Karpas-422 (cell line): ENCODE measurements at places on chromosomes 5 and 9.

- no peaks in the 10 kb centered on the region for H3K36me3 ChIP-seq
- H3K27ac ChIP-seq: no peak overlapping the region
- peaks cover 43% of the 10 kb centered on the region for H3K4me1 ChIP-seq
- H3K27me3 ChIP-seq: no peaks in the 10 kb centered on the region
Observed at GRCh38 chr5:173733021-173733420, 116.6 kb upstream of the BOD1 start.

DNA sequence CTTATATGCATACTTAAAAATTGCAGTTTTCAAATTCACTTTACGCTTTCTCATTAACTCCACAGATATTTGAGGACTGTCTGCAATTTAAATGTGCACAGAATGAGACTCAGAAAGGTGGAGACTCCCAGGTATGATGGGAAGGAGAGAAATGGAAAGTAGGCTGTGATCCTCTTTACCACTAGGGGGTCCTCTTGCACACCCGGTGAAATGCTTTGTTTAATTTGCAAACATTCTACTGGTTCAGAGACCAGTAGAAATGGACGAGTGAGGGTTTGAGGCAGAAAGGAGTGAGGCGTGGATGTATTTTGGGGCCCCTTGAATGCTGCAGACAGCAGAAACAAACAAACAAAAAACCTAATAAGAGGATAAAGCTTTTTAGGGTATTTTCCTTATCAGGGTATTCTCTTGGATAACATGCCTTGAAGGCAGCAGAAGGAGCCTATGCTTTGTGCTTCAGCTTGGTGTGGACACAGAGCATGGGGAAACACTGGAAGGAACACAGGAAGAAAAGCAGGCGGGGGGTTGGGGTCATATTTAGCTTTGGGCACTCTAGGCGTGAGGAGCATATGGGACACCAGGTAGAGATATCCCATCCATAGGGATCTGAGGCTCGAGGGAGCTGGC, 410.1 kb downstream of the DMRT2 start:
- DNase-seq: peak; percentile 76
- no peaks in the 10 kb centered on the region for H3K27me3 ChIP-seq
- H3K4me3 ChIP-seq: no peak overlapping the region
- H3K36me3 ChIP-seq: no peaks in the 10 kb centered on the region
- no peak overlapping the region for H3K27ac ChIP-seq
- H3K4me1 ChIP-seq: no peaks in the 10 kb centered on the region

DNA sequence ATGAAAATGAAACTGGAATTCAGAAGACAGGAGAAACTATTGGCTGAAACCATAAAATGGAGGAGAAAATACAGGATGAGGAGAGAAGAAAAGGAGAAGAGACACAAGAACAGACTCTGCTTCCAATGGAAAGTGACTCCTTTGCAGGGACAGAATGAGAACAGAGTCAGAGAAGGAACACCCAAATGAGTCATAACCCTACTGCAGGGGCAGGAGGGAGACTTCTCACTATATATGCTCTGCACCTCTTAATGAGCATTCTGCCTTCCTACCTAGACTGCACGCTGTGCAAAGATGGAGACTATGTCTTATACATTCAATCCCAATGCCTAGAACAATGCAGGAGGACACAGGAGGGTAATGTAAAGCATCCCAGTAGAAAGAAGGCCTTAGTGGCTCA, 2.1 kb downstream of the SAXO1 start:
- no peak overlapping the region for H3K27ac ChIP-seq
- no peaks in the 10 kb centered on the region for H3K36me3 ChIP-seq
- H3K4me1 ChIP-seq: no peaks in the 10 kb centered on the region
- DNase-seq: no peak
- H3K27me3 ChIP-seq: no peaks in the 10 kb centered on the region
- no peak overlapping the region for H3K4me3 ChIP-seq

GRCh38 chr5:179833056-179833708, 12.5 kb downstream of the SQSTM1 start:
- no peak overlapping the region for H3K4me3 ChIP-seq
- H3K36me3 ChIP-seq: peaks cover 24% of the 10 kb centered on the region; the same call in 1 of the 2 replicates
- H3K4me1 ChIP-seq: no peaks in the 10 kb centered on the region
- no peak overlapping the region for H3K27ac ChIP-seq

DNA sequence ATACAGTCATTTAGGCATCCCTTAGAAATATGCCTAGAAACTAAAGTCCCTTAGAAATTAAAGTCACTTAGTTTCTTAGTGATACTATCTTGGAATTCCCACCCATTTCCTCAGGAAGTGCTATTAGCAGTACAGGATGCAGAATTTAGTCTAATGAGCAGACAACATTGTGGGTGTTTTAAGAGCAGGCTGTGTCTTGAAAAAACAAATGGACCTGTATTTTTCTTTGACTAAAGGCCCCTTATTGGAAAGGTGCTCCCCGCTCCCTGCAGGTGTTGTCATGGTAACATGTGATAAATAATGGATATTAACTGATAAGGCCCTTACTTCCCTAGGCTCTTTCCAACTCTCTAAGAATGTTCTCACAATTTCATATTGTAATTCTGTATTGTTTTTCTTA, 38.8 kb upstream of the STARD4 start:
- no peaks in the 10 kb centered on the region for H3K27me3 ChIP-seq
- DNase-seq: no peak
- no peaks in the 10 kb centered on the region for H3K4me1 ChIP-seq
- no peak overlapping the region for H3K27ac ChIP-seq
- H3K4me3 ChIP-seq: no peak overlapping the region
- no peaks in the 10 kb centered on the region for H3K36me3 ChIP-seq

DNA sequence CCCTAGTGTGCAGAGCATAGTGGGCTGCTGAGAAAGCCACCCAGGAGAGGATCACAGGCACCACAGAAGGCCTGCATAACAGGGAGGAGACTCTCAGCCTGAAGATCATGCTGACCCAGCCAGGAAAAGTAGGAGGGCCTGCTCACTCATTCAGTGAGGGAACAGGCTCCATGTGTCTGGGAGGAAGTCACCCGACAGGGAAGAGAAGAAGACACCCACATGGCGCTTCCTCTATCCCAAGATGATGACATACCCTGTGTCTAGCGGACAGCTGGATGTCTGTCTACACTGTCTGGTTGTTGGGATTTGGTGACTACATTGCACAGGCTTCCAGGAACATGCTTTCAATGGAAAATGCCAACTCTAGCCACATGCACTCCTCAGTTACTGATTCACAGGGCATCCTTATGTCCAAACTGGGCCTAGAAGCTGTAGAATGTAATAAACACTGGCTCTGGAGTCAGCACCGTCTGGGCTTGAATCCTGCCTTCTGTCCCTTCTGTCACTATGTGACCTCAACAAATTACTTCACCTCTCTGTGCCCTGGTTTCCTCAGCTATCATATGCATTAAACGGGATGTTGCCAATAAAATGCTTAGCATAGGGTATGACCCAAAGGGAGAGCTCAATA, 47.6 kb downstream of the KLHL3 start:
- H3K27me3 ChIP-seq: no peaks in the 10 kb centered on the region
- no peak for DNase-seq
- H3K4me1 ChIP-seq: no peaks in the 10 kb centered on the region
- no peak overlapping the region for H3K4me3 ChIP-seq

GRCh38 chr5:127892467-127893207, 189.4 kb downstream of the CCDC192 start:
- H3K4me1 ChIP-seq: peaks cover 24% of the 10 kb centered on the region
- H3K27ac ChIP-seq: no peak overlapping the region
- no peak overlapping the region for H3K4me3 ChIP-seq
- no peaks in the 10 kb centered on the region; the same call in 1 of the 2 replicates for H3K36me3 ChIP-seq
- H3K27me3 ChIP-seq: no peaks in the 10 kb centered on the region

- no peak for DNase-seq
- no peak overlapping the region for H3K27ac ChIP-seq
- H3K4me3 ChIP-seq: no peak overlapping the region
- H3K36me3 ChIP-seq: no peaks in the 10 kb centered on the region
Observed at GRCh38 chr9:1726993-1727759, 288.0 kb upstream of the SMARCA2 start.

- no peaks in the 10 kb centered on the region for H3K27me3 ChIP-seq
- H3K4me3 ChIP-seq: no peak overlapping the region
Observed at GRCh38 chr5:112758676-112759075, 21.0 kb downstream of the APC start.

- H3K4me3 ChIP-seq: peak overlapping the region; percentile 76
- peaks cover 64% of the 10 kb centered on the region for H3K4me1 ChIP-seq
- peak; percentile 67 for DNase-seq
- peaks cover 14% of the 10 kb centered on the region; the same call in 1 of the 2 replicates for H3K36me3 ChIP-seq
- H3K27ac ChIP-seq: peak overlapping the region; percentile 80
Observed at GRCh38 chr9:35658968-35659220, 802 bp downstream of the CCDC107 start.

DNA sequence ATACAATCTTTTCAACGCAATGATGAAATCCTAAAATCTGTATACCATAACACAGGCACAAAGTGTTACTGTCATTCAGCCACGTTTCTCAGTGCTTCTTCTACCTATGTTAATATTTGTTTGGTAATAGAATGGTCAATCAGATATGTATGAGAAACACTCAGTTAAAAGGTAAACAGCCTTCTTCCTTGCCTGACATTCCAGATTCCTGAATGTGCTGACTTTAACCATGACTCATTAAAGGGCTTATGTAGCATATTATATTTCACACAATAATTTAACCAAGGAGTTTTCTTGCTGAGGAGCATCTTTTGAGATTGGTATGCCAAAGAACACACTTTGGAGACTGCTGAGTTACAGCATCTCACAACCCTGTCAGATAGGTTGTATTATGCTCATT, 187.6 kb downstream of the CETN3 start:
- H3K4me1 ChIP-seq: no peaks in the 10 kb centered on the region
- no peaks in the 10 kb centered on the region for H3K27me3 ChIP-seq
- H3K4me3 ChIP-seq: no peak overlapping the region
- no peak for DNase-seq
- H3K27ac ChIP-seq: no peak overlapping the region
- H3K36me3 ChIP-seq: no peaks in the 10 kb centered on the region

DNA sequence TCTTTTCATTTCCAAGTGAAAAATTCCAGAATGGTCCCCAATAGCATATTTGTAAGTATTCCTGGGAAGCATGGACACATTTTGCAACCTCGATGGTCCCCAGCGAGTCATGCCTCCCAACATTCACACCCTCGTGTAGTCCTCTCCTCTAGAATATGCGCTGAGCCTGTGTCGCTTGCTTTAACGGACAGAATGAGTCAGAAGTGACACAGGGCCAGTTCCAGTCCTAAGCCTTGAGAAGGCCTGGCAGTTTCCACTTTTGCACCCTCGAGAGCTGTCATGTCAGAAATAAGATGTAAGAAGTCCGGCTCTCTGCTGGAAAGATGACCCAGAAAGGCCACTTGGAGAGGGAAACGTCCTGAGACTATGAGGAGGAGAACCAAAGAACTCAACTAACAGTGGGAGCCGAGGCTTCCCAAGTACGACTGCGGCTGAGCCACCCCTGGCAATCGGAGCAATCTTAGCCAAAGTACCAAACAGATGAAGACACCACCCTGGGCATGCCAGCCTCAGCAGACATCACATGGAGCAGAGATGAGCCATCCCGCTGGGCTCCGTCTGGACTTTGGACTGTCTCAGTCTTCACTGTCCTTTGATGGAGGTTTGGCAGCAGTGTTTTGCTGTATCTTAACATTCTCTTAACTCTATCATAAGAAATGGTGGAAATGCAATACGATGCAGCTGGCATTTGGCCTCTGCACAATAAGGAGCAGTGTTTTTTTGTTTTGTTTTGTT, 42.6 kb upstream of the GFPT2 start:
- no peaks in the 10 kb centered on the region for H3K4me1 ChIP-seq
- H3K27ac ChIP-seq: no peak overlapping the region
- no peaks in the 10 kb centered on the region for H3K27me3 ChIP-seq
- no peak for DNase-seq

DNA sequence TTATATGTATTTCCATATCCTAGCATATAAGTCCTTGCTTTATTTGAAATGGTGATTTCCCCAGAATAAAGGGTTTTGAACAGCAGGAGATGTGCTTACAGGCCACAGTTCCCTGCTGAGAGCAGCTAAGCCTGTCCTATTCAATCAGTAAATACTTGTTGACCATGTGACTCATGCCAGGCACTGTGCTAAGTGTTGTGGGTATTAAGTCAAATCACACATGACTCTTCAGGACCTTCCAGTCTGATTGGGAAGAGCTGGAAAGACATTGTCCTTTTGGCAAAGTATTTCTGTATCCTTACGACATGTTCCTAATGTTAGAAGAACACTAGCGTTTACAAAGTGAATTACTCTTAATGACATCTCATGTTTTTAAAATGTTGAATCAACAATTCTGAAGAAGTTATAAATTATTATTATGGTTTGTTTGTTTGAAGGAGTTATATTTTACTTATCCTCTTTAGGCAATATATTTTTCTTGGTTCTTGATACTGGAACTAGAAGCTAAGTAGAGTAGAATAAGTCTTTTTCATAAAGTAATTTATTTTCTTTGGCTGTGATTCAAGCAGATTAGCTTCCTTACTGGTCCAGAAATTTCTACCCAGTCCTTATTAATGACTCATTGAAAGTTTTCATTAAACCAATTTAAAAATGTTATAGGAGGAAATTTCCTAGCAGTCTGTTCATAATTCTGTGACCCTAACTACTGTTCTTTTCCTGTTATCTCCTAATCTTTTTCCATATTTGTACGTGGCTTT, 82.1 kb downstream of the GAPVD1 start:
- H3K4me1 ChIP-seq: no peaks in the 10 kb centered on the region
- no peak overlapping the region for H3K27ac ChIP-seq
- DNase-seq: no peak
- H3K36me3 ChIP-seq: peaks cover 25% of the 10 kb centered on the region

- no peak overlapping the region for H3K27ac ChIP-seq
- no peak for DNase-seq
- H3K4me3 ChIP-seq: no peak overlapping the region
- H3K36me3 ChIP-seq: no peaks in the 10 kb centered on the region
- H3K4me1 ChIP-seq: no peaks in the 10 kb centered on the region
Observed at GRCh38 chr5:93126634-93127033, 454.4 kb downstream of the NR2F1-AS1 start.

- H3K27ac ChIP-seq: no peak overlapping the region
- H3K4me1 ChIP-seq: peaks cover 6% of the 10 kb centered on the region; the same call in 1 of the 2 replicates
- DNase-seq: no peak
- no peaks in the 10 kb centered on the region for H3K36me3 ChIP-seq
Observed at GRCh38 chr9:77697238-77697984, 49.3 kb upstream of the GNA14 start.

GRCh38 chr5:56176155-56176798, 56.9 kb downstream of the ANKRD55 start:
- no peak overlapping the region for H3K27ac ChIP-seq
- no peaks in the 10 kb centered on the region for H3K4me1 ChIP-seq
- DNase-seq: no peak
- H3K27me3 ChIP-seq: no peaks in the 10 kb centered on the region
- no peak overlapping the region for H3K4me3 ChIP-seq
